ENCODE measurements at places on chromosomes 5 and 9.

GRCh38 chr9:137666955-137667670 is 48.3 kb downstream of the EHMT1 start:
- no peak for DNase-seq

DNA sequence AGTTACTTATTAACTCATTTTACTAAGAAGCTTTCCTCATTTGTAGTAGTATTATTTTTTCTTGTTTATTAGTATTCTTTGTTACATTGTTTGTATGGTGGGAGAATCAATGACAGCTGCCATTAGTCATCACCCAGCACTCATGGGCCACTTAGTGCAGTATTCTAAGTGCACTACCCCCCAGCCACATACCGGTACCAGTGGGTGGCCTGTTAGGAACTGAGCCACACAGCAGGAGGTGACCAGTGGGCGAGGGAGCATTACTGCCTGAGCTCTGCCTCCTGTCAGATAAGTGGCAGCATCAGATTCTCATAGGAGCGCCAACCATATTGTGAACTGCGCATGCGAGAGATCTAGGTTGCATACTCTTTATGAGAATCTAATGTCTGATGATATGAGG is 24.2 kb upstream of the CAMLG start:
- DNase-seq, result no peak

DNA sequence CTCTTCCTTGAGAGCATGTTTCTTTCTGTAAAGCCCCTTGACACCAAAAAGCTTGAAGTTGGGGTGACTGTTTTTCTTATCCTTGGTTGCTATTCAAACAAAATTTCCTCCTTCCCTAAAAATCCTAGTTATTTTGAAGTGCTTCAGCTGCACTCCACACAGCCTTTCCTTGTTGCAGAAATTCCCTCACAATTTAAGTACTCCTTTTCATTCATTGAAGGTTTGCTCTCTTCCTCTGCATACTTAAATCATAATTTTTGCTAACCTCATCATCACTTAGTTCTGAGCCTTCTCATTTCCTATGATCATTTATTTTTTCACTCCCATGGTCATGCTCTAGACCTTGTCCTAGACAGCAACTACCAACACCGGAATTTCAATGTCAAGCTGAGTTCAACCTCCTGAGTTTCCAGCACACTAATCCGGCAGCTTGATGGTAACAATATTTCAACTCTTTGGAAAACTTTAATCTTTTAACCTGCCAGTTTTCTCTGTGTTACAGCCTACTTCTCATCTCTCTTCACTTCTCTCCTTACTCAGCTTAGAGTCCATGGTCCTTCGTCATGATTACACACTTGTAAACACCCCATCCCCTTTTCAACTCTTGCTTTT is 78.7 kb upstream of the ACTBL2 start:
- DNase-seq, result no peak

DNA sequence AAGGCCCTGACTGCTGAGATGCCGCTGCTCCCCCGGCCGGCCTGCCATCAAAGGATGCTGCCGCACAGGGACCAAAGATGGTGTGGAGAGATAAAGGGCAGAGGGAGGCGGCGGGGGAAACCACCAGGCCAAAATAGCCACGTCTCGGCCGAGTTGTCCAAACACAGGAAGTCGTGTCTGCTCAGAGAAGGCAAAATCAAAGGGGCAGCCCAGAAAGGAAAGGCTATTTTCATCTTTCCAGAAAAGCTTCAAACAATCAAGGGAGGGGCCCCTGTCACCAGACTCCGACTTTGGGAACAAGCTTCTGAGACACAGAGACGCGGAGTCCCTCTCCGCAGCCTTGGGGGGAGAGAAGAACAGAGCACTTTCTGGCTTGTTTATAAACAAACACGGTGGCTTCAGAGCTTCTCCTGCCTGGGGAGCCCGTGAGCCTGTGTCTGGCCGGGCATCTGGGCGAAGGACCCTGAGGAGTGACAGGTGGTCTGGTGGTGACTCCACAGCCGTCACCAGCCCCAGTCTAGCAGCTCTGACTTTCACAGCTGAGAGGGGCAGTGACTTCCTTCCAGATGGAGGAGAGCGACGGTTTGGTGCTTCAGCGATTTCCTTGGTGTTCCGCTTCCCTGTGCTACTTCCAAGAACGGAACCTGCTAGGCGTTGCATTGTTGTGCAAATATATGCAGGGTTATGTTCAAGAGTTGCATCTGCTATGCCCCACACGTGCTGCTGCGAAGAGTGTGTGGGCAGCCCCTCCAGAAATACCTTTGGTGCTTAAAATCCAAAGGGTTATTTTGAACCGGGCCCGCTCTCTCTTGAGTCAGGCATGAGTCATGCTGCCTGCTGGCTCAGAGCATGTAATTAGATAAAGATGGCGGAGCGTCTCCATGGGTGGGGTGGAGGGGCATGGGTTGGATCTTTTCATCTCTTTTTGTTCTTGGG is 24.0 kb downstream of the ADAMTSL2 start:
- no peak for DNase-seq

- DNase-seq, result no peak
Observed at GRCh38 chr5:4945296-4945695, 194.8 kb upstream of the ADAMTS16 start.

- no peak for DNase-seq
Observed at GRCh38 chr5:141051521-141051866, 320 bp downstream of the PCDHB1 start.

DNA sequence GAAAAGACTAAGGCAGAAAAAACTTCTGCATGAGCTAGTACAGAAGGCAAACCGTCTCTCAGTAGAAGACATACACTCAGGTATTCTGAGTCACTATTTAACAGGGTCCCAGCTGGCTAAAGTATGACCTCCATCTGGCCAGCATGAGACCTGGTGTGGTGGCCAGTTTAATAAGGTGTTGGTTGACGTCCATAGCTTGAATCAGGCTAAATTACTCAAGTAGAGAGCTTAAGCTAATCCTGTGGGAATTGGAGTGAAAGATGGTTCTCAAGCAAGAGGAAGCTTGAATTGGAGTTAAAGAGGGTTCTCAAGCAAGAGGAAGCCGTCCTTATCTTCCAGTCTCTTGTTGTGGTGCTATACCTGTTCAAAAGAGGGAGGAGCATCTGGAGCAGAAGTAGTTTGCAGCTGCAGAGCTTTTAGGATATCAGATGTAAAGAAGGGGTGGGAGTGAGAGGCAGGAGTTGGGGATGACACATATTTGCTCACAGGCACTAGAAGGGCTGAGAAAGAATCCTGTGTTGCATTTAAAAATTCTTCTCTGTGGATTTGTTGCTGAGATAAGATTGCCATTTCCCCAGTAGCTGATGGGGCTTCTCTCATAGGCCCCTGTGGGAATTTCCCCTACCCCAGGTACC is 136.1 kb upstream of the RUSC2 start:
- no peak for DNase-seq

DNA sequence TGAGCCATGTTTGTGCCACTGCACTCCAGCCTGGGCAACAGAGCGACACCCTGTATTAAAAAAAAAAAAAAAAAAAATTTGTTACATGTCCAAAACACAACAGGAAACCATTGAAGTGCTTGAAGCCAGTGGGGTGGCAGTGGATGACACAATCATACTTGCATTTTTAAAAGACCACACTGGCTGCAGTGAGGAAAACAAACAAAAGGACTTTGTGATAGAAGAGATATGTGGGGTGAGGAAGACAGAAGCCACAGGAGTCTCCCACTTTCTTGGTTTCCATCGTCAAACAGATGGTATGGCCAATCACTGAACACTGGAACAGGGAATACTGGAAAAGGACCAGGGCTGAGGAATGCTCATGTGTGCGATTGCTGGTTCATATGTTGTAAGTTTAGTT is 20.9 kb upstream of the COMMD10 start:
- no peak for DNase-seq

DNA sequence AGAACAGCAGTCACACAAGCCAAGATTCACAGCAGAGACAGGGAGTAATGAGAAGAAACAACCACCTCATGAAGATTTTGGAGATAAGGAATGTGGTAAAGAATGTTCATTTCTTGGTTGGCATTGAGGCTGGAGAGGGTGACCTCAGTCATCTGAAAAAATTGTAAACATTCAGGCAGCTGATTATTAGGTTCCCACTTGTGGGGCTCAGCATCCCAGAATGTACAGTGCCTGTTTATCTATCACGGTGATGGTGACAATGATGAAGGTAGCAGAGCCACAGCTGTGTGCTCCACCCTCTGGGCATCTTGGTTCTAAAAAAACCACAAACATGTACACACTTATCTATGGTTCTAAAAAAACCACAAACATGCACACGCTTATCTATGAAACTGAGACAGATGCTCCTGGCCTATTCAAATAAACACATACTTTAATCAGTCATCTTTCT is 143.9 kb upstream of the MOCS2 start:
- DNase-seq, result no peak

- no peak for DNase-seq
Observed at GRCh38 chr9:35847792-35848572, 19.0 kb downstream of the TMEM8B start.
